ENCODE measurements at places on chromosomes 5 and 9.

DNA sequence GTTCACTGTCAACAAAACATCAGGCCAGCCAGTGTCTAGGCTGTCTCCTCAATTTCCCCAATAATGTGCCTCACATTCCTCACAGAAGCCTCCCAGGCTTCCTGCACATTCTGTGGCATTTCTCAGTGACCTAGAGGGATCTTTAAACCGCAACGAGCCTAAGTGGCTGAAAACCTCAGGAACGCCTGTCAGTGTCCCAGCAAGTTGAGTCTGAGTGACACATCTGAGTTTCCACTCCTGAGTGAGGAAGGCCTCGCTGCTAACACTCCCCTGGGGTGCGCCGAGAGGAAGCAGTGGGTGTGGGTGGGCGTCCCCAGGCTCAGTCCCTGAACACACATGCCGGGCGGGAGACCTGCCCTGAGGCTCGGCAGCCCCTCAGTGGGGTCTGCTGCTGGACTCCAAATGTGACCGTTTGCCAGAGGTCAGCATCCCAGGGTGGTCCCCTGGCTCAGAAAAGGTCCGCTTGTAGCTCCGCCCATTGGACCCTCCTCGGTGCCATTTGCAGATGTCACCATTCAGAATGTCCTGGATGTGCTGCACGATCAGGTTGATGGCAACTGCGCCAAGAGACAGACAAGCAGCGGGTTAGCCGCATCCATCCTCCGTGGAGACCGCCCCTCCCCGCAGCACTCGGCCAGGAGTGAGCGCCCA is 6.3 kb downstream of the UCK1 start:
- no peak for DNase-seq

DNA sequence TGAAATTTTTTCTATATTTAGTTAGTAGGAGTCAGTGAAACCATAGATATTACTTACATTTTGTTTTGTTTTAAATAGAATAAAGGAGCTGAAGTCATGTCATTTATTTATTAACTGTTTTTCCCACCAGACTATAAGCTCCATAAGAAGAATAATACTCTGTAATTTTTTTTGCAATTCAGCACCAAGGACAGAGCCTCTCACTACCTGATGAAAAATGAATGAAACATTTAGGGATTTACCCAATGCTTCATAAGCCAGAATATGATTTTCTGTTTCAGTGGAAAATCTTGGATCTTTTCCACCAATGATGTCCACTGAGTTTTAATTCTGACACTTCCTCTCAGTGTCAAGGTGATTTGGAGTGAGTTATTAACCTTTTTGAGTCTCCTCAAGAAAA is 624.9 kb upstream of the GRAMD2B start:
- DNase-seq = peak; percentile 26

DNA sequence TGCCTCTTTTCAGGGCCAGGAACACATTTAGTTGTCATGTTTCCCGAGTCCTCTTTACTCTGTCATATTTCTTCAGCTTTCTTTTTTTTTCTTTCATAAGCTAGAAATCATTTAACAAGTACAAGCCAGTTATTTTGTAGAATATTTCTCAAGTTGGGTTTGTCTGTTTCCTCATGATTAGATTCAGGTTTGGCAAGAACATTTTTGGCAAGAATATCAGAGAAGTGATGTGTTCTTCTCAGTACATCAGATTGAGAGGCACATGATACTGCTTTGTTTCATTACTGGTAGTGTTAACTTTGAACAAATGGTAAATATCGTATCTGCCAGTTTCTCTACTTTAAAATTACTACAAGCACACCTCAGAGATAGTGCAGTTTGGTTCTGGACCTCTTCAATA is 45.1 kb downstream of the PCSK5 start:
- DNase-seq = no peak

GRCh38 chr5:173557123-173557903 is 59.1 kb downstream of the BOD1 start:
- DNase-seq = no peak

DNA sequence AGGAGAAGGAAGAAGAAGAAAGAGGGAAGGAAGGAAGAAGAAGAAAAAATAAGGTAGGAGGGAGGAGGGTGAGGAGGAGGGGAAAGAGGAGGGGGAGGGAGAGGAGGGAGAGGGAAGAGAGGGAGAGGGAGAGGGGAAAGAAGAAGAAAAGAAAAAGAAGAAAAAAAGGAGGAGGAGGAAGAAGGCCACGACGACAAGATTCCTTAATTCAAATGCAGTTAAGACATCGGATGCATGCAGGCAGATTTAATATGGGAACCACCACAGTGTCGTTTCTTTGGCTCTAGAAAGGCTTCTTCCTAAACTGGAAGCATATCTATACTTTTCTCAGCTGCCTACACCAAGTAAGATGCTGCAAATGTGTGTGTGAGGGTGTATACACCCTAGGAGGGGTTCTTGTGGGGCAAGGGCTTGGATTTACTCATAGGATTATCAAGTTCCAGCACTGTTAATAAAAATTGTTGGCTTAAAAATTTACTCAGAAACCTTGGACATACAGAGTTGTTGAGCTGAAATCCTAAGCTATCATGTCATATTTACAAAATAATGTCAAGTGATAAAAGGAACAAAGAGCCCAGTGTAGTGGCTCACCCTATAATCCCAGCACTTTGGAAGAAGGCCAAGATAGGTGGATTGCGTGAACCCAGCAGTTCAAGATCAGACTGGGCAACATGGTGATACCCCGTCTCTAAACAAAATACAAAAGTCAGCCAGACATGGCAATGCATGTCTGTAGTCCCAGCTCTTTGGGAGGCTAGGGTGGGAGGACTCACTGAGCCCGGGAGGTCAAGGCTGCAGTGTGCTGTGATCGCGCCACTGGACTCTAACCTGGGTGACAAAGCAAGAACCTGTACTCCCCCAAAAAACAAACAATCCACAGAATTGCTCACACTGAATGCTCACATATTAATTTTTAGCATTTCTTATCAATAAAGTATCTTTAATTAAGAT is 108.5 kb downstream of the UBAP2 start:
- no peak for DNase-seq

GRCh38 chr5:119393746-119394145 is 37.9 kb downstream of the TNFAIP8 start:
- peak; percentile 61 for DNase-seq

- no peak for DNase-seq
Observed at GRCh38 chr9:98329281-98329680, 73.8 kb upstream of the TBC1D2 start.

DNA sequence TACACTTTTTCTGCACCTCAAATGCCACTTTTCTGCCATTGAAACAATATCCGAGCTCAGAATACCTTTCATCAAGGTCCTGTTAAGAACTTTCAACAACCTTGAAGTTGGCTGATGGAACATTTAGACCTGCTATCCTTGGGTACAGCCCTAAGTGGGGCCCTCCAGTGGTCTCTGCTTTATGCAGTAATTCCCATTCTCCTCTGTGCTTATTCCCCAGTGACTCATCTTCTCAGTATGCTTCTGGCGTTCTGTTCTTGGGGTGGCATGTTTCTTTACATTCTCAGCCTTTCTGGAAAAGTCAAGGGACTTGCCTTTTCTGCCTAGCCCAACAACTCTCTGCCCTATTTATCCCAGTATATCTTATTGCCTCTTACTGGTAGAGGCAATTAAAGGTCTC is 7.1 kb downstream of the ANP32B start:
- peak; percentile 47 for DNase-seq

DNA sequence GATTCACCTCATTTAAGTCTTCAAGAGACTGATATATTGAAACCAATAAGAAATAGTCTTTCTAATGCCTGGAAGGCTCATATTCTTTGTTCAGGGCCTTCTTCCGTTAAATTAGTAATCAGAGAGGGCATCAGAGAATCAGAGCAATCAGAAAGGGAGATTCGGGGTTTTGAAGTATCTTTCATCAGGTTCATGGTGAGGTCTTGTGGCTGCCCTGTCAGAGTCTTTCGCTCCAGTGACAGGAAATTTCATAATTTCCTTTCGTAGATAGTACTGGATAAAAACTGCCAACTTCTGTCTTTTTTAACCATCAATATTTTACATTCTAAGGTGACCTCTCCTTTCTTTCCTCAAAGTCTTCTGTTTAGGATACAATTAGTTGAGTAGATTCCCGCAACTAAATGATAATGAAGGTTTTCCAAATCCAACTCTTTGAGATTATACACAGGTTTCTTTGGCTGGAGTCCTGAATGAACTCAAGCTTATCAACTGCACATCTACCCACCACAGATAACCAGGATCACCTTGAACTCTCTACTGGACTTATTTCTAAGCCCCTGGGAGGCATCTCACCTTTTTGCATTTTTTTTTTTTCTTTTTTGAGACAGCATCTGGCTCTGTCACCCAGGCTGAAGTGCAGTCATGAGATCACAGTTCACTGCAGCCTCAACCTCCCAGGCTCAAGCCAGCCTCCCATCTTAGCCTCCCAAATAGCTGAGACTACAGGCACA is 5.5 kb downstream of the IL31RA start:
- no peak for DNase-seq

GRCh38 chr5:6827526-6828219 is 114.4 kb downstream of the TENT4A start:
- DNase-seq = no peak

DNA sequence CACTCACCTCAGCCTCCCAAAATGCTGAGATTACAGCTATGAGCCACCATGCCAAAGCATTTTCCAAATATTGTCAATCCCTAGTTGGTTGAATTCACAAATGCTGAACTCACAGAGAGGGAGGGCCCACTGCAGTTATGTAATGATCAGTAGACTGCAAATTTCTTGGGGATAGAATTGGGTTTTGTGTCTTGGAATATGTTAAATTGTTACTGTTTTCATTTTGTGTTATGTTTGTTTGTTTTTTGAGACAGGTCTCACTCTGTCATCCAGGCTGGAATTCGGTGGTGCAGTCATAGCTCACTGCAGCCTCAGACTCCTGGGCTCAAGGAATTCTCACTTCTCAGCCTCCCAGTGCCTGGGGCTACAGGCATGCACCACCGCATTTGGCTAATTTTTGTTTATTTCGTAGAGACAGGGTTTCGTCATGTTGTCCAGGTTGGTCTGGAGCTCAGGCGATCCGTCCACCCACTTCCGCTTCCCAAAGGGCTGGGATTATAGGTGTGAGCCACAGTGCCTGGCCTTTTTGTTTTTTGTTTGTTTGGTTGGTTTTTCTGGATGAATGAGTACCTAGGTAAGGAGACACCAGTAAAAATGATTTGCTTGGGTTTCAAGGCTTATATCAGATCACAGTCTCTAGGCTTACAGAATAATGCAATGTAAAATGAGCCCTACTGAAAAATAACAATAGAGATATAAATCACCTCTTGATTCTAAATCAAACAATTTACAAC is 31.5 kb upstream of the LMNB1 start:
- no peak for DNase-seq

DNA sequence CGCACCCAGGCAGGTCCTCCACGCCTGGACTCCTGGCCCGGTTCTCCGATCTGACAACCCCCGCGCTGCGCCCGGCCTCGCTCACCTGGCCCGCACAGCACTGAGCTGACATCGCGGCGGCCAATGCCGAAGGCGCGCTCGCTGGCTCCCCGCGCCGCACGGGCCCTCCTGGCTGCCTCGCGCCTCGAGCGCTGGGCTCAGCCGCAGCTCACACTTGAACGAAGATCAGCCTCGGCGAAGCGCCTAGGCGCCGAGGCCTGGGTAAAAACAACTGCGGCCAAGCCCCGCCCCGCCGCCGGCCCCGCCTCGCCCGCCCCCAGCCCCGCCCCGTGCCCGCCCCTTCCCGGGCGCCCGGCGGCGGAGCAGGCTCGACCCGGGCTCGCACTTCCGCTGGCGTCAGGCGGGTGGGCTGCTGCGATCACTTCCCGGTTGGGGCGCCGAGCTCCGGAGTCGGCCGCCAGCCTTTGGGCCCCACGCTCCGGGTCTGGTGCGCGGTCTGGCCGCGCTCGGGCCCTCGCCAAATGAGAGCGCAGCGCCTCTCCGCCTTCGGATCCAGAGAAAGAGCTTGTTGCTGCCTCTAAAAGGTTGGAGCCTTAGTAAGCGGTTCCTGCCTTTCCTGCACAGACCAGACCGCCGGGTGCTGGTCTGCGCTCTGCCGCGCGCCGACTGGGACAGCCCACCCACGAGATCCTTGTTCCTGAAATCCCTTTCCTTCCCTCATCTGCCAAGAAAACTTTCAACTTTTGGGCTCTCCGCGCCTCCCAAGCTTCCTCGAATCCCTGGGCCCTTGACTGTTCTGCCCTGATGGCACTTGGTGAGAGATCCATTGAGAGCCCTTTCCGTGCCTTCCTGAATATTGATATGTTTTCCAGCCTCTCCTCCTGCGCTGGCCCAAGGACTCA is at the start of gene SERINC5:
TSS of gene SERINC5 (minus strand) at position 238 of the 902 bp plus-strand sequence. CDS start at position 112, 126 bp downstream.
- DNase-seq = peak; percentile 54

DNA sequence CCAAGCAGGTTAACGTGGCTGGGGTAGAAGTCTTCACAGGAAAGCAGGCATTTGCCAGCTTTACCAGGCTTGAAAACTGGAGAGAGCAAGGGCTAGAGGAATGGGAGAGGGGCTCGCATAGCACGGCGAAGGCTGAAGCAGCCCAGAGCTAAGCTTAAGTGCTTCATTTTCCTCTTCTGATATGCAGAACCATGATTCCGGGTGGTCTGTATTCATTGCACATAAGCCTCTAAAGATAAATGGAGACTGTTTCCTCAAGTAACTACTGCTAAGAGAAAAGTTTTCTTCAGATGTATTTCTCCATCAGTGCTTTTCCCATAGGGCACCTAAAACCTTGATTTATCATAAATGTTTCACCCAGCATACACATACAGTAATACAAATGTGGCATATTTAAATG is 414.1 kb downstream of the MLLT3 start:
- no peak for DNase-seq

- no peak for DNase-seq
Observed at GRCh38 chr9:33437898-33438297, 9.5 kb downstream of the AQP3 start.

DNA sequence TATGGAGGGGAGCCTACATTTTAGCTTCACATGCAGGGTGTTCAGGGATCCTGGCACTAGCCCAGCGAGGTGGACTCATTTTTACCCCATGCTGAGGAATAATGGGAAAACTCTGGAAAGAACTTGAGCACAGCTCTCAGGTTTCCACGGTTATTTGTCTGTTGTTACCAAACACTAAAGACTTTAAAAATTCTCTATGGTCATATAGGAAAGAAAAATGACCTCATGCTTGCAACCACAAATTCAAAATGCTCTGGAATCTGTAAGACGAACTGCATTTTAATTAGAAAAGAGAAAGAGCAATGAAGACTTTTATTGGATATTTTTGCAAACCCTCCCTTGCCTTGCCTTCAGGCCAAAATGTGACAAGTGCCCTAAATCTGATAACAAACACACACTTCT is 606.9 kb downstream of the EBF1 start:
- DNase-seq = peak; percentile 91

DNA sequence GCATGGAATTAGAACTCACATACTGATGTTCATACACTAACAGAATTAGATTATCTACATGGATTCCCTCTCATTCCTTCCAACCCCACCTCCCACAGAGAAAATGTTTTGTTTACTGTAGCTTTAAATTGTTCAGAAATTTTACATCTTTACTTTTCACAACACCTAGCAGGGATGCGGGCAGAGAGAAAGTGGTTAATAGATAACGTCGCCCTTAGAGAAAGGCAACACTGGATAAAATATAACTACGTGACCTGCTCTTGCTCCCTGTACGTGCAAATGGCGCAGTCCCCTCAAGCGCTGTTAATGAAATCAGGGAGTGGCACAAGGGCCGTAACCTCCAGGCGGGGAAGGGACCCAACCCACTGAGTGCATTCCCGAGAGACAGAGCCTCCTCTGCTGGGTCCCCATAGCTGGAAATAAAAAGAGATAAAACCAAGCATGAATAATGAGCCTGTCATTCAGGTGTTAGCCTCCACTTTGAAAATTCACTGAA is 125.3 kb upstream of the DAPK1 start:
- DNase-seq = no peak
